WERI-Rb-1 (cell line): ENCODE measurements at places on chromosomes 1 and 21.

DNA sequence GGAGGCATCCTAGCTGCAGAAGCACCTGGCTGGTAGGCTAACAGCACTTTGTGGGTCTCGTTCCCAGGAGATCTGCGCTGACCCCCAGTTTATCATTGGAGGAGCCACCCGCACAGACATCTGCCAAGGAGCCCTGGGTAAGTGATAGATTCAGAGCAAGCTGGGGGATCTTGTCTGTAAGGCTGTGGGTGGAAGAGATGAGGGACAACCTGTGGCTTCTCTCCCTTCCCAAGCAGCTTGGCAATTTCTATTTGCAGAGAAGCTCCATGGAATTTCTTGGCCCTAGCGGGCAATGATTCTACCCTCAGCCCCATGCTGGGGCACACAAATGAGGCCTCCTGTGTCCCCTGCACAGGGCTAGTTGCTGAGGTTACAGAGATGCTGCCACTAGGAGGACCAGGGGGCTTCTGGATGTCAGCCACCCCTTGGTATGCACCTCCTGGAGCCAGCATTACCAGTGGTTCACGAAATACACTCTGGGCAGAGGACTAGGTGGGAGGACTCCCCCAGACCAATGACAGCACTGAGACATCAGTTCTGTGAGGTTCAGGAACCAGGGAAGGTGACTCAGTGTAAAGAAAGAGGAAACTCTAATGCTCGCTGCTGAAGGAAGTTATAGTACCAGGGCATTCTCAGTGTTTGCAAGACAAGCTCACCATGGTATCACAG is 5.5 kb downstream of the CAPN2 start:
- DNase-seq, result no peak

DNA sequence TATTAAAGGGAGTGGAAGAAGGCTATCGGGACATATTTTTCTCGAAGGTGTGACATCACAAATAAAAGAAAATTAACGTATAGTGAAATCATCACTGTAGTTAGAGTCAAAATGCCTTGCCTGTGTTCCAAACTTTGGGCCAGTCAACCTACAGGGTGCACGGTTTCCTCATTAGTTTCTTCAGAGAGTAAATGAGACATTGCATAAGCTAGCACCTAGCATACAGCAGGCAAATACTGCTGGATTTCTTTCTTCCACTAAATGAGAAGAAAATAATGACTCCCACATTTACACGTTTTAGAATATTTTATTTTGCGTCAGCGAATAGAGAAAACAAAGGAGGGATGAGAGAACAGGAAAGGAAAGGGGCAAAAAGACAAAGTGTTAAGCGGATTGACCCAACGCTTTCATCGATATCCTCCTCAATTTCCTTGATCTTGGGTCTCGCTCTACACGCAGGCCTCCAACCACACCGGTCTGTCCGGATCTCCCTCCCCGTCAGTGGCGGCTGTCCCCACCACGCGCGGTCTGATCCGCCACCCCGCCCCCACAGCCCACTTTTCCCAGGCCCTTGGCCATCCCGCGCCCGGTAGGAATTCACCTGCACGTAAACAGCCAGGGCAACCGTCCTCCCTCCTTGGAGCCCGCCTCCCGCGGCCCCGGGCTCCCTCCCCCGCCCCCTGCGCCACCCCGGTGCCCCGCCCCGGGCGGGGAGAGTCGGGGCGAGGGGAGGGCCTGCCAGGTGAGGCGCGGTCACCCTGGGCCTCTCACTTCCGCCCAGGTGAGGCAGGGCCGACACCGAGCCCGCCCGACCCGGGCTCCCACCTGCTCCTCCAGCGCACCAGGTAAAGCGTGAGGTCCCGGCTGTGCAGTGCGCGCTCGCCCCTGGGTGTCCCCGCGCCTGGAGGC is at the start of gene PATJ:
TSS of gene PATJ (plus strand) at position 770 of the 909 bp plus-strand sequence. CDS start 20,413 bp downstream, outside the sequence.
- DNase-seq, result peak; percentile 78

- no peak for DNase-seq
Measured at GRCh38 chr1:6134206-6134605, 45.9 kb downstream of the CHD5 start.

DNA sequence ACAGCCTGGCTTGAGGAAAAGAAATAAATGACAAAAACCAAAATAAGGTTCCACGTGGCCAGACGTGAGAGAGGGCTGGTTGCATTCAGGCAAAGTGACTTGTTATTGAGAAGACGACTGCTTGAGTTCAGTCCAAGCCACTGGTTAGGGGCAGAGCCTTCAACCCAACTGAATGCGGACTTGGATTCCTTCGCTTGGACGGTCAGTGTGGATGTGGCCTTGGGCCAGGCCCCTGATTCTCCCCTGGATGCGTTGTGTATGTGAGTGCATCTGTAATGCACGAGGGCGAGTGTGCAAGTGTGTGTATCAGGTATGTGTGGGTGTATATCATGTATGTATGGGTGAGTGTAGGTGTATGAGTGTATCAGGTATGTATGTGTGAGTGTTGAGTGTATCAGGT is 1.9 kb downstream of the PLA2G2F start:
- no peak for DNase-seq

DNA sequence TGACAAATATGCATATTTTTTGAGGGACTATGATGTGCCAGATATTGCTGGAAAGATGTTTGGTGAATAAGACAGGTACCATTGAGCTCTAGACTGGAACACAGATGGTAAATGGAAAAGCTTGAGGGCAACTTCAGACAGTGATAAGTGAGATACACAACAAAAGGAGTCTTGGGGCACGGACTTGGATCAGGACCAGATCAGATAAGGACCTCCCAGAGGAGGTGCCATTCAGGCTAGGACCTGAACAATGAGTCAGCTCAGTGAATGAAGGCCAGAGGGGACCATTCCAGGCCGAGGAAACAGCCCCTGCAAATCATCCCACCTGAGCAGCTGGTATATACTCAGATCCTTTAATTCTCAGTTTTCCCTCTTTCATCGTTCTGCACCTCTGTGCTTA is 1.8 kb upstream of the KCNJ15 start:
- no peak for DNase-seq

GRCh38 chr1:87927391-87928280 is 599.0 kb downstream of the LMO4 start:
- no peak for DNase-seq

DNA sequence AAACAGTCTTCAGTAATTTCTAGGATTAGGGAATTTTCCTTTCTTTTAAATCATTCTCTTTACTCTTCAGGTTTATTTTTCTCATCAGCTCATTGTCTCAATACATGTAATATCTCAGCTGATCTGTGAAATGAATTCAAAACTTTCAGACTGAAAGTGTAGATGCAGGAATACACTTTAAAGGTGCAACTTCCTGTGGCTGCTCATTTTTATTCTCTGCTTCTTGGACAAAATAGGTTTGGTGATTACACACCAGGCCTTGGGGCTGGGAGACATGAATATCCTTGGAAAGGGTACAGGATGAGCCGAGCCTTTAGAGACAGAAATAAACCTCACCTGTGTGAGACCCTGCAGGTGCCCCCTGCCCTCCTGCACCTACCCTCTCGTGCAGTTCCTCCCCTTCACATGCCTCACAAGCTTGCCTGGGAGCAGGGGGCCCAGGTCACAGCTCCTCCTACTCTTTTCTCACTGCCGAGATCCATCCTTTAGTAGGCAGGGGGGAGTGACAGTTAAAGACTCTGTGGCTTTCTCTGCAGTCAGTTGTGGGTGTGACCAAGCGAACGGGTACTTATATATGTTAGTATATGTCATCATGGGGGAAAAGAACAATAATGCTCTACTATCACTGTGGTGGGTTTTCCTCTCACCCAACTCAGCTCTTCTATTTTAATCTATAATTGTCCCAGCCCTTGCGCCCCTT is 23.6 kb downstream of the XCL2 start:
- no peak for DNase-seq

DNA sequence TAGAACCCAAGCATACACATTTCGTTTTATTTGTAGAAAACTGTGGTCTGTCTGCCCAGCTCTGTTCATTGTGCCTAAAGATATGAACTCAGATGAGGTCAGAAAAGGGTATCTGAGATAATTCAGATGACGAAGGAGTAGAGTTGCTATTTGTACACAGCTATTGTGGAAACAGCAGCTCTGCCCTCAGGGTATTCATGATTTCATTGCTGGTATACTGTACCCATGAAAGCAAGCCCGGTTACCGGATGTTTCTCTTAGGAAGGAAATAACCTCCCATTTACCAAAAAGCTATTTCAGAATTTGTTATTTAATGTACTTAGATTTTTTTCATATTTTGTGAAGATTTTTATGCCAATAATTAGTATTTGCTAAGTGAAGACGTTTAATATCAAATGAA is 37.8 kb downstream of the SMAP2 start:
- no peak for DNase-seq

DNA sequence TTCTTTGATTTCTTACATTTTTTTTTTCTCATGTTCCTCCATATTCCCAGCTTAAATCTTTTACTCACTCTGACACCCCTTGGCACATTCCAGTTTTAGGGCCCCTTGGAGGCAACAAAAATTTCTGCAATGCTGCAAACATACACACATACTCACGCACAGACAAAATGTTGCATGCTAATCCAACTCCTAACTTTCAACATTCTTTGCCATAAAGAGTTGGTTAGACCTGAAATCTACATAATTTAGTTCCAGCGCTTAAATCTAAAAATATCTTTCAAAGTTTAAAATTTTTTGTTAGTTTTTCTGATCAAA is 103.9 kb downstream of the PTPN14 start:
- DNase-seq, result no peak

DNA sequence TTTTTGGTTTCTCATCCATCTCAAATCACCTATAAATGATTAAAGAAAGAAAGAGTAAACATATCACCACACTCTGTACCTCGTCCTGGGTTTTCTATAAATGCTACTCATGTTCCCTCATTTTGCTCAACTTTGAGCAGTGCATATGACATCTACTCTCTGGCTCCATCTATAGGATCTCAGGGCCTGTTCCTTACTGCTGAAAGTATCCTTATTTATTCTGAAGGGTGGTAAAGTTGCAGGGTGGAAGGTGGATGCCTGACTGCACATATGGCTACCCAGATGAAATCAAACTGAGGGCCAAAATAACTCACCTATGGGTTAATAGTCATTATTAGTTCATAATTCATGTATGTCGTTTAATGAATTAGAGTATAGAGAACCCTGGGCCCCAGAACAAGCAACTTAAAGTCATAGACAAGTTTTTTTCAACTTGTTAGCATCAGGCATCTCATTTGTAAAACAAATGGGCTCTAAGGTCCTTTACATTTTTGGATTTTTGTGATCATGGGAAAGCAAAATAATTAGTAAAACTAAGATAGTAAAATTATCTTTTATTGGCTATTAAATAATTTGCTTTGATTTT is 46.5 kb downstream of the NCF2 start:
- no peak for DNase-seq

- no peak for DNase-seq
Measured at GRCh38 chr1:62425041-62425440, 11.8 kb upstream of the USP1 start.

GRCh38 chr1:178091986-178092745 is 1.7 kb upstream of the RASAL2 start:
- DNase-seq, result no peak

GRCh38 chr1:203187304-203187685 is 791 bp upstream of the CHI3L1 start:
- peak; percentile 52 for DNase-seq

- DNase-seq, result no peak
Measured at GRCh38 chr21:36946949-36947356, 19.5 kb downstream of the HLCS start.

DNA sequence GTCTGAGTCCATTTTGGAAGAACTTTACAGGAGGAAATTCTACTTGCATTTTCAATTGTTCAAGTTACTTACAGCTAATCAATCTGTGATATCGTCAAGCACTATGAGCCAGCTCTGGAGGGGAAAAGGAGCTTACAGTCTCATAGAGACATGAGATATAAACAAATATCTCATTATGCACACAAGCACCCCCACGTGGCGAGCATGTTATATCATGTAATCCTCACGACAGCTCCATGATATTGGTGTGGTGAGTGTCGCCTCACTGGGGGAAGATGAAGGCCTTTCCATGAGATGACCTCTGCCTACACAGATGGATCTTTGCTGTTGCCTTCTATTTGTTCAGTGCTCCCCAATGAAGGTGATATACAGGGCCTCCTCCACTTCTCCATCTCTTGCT is 34.6 kb downstream of the TNR start:
- DNase-seq, result peak; percentile 54

- peak; percentile 41 for DNase-seq
Measured at GRCh38 chr1:18998016-18998724, 41.7 kb upstream of the IFFO2 start.

DNA sequence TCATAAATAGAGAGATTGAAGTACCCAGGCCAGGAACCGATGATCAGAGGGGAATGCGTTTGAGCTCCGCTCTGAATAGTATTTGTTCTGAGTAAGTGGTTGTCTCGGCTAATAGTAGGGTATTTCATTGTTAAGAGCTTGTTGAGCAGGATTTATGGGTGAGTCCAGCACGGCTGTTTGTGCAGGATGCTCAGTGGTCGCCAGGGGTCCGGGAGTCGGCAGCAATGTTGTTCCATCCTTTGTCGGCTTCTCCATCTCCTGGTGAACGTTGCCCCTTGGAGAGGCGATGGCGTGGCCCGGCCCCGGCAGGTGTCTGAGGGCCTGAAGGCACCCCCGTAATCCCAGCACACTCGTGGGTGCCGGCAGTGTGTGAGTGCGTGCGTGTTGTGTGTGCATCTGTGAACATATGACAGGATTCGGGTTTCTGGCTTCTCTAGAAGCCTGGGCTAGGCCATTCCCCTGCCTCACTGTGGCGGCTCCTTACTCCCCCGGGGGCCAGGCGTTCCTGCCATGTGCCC is 160.8 kb upstream of the ARHGEF16 start:
- DNase-seq, result no peak

GRCh38 chr1:210332233-210332632 is 3.5 kb downstream of the HHAT start:
- no peak for DNase-seq

DNA sequence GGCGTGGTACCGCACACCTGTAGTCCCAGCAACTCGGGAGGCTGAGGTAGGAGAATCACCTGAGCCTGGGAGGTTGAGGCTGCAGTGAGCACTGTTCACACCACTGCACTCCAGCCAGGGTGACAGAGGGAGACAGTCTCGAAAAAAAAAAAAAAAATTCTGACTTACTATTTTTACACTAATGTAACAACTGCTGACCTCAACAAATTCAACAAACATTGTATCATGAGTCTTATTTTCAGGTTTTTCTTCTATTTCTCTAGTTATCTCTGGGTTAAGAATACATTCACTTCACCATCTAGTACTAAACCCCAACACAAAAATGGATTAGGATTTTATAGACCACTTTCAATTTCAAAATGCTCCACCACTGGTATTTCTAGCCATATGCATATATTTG is 72.9 kb downstream of the UBR4 start:
- DNase-seq, result no peak

DNA sequence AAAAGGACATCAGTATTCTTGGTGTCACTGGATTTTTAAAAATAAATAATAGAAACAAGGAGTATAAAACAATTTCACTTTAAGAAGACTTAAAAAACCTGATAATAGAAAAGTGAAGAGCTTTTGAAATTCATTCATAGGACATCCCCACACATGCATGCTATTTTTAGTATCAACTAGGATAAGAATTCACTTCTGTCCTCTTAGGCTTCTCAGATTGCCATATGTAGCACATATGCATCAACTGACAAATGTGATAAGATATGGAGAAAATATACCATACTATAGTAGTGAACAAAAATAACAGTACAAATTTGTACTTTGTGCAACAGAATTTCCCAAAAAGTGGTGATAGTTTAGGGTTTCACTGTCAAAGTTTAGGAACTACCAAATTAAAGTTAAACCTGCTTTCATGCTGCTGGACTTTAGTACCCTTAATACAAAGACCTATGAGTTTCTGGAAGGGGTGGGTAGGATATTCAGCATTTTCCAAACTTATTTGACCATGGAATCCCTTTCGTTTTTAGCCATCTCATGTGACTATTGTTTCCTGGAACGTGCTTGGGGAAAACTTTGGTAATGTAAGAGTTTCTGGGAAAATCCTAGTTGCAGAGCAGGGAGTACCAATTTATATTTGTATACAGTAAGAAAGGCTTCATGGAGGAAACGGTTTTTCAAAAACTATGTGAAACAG is 19.8 kb downstream of the RPRD2 start:
- no peak for DNase-seq
